ENCODE measurements at places on chromosomes 1 and 21.

DNA sequence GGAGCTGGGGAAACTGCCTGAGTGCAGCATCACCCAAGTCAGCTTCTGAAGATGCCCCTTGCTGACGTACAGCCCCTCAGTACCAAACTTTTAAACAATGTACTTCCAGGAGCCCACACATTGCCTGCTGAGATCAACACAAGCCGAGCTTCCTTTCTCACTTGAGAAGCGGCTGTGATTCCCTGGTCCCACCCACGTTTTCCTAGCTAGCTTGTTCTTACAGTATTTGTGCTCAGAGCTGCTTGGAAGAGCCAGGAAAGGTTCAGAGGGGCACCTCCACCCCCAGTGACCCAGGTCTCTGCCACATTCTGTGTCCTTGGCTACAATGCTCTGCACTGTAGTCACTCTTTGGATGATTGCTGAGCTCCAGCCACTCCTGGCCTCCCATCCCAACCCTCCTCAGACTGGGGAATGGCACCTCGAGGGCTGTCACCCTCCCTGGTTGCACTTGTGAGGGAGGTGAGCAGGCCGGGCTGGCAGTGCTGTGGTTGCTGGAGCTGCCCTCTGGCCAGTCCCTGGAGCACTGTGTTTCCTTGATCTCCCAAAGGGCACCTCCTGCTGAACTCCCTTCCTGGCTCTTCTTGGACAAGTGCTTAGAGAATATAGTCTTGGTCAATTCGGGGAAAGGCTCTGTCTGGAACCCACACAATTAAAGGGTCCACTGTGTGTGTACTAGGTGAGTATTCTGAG, 355.1 kb downstream of the AJAP1 start:
- DNase-seq, result no peak

DNA sequence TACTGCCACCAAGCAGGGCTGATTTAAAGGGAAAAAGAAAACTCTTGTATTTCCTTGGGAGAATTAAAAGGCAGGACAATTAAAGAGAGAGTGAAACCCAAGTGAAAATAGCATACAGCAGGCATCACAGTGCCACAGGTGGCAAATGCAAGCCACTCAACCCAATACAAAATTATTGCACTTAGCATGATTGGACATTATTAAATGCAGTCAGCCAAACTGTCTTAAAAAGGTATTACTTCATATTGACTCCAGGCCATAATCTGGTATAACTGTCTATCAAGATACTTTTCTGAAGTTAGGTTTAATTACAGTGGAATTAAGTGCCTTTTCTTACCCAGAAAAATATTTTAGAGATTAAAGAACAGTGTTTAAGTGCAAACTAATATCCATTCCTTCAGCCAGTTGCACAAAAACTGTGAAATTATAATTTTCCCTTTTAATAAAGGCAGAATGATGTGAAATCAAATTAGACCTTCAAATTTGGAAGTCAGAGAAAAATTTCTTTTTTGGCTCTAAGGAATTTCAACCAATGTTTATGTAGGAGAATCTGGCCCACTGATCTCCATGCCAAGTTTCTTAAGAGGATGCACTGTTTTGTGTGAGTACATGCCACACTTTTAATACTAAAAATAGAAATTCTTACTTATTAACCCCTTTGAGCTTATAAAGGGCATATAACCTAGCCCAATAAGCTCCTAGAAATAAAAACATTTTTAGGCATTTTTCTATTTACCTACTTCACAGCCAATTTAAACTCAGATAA, 15.2 kb downstream of the SLC30A10 start:
- no peak for DNase-seq

DNA sequence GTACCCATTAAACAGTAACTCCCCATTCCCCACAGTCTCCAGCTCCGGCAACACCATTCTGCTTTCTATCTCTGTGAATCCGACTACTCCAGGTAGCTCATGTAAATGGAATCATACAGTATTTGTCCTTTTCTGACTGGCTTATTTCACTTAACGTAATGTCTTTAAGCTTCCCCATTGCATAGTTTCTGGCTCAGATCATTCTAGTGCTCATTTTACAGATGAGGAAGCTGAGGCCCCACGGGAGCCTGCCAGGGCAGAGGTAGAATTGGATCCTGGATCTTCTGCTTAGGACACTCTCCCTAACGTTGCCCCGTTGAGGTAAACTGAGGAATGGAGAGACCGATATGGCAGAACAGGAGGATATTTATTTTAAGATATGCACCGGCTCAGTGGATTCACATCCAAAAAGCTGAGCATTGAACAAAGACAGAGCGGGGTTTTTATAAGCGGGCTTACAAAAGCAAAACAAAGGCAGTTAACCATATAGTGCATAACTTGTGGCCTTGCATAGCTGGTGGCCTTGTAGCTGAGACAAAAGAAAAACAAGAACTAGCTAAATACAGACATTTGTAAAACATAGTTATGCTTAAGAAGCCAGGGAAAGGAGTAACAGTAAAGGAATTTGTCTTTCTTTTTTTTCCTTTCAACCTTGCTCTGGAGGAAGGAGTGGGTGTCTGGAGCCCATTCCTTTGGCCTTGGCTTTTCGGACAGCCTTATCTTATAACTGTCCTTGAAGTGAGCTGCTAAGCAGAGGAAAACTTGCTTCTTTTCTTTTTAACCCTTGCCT, 15.3 kb upstream of the KLHDC8A start:
- no peak for DNase-seq

GRCh38 chr1:19725606-19726005, 60.9 kb downstream of the HTR6 start:
- DNase-seq, result no peak

- DNase-seq, result no peak
Measured at GRCh38 chr1:220121791-220122530, 28.0 kb downstream of the IARS2 start.

DNA sequence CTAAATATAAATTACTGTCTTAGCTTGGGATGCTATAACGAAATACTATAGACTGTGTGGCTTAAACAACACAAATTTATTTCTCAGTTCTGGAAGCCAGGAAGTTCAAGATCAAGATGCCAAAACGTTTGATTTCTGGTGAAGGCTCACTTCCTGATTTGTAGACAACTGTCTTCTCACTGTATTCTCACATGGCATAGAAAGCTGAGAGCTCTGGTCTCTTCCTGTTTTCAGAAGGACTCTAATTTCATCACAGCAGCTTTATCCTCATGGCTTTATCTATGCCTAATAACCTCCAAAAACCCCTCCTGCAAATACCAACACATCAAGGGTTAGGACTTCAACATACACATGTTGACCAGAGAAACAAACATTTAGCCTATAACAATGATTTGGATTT, 1795.5 kb downstream of the MRPL39 start:
- DNase-seq, result no peak

GRCh38 chr1:30382496-30382895, 340.9 kb downstream of the MATN1 start:
- DNase-seq, result no peak

DNA sequence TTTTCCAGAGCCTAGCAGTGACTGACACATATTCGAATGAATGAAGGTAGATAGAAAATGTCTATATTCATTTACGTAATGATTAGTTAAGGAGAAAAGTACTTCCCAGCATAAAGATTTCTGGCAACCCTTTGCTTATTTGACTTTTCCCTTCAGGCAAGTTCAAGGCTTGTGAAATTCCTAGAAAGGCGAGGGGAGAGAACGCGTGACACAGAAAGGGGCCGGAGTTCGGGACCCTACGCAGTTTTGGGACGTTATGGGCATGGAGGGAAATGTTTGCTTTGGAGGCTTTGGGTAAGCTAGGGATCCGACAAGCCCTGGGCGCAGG, 472 bp upstream of the USP25 start:
- no peak for DNase-seq

DNA sequence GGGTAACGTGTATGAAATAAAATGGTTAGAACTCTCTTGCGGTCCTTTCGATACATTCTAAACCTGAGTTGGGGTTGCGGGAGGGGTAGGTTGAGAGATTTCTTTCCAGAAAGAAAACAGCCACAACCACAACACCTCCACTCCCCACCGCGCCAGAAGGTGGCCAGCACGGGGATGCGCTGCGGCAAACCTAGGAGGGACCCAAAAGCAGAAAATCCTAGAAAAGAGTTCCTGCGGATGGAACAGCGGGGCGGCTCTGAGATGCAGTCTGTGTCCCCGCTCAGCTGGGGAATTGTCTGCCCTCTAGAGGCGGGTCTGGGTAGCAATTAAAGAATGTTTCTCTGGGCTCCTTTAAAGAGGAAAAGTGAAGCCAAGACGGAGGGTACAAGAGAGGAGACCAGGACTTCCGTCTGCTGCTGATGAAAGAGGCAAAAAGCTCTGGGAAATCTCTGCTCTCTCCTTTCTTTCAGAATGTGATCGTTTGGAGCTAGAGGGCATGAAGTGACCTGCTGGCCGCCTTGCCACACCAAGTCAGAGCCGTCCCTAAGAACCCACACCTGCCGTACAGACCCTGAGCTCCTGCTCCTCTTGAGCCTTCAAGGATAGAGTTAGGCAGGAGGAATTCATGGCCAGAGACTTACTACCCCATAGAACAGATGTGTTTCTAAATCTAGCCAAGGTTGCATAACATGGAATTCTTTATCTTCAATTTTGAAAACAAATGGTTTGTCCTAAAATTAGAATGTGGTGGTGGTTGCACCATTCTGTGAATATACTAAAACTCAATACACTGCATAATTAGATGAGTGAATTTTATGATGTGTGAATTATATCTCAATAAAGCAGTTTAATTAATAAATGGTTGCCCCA, 46.5 kb upstream of the COA6 start:
- peak; percentile 82 for DNase-seq

- no peak for DNase-seq
Measured at GRCh38 chr1:33010932-33011731, 25.6 kb downstream of the AK2 start.

Measured in stimulated activated effector memory CD8-positive, alpha-beta T cell treated with anti-CD3 and anti-CD28 coated beads, Interleukin-12 subunit alpha, Interleukin-12 subunit beta, amount 100 ng/mL, for 72 hours (primary cell).